ENCODE measurements at places on chromosomes 3 and 15.
A peak's percentile ranks its signal among the peaks of the same experiment; 100 is the strongest.

DNA sequence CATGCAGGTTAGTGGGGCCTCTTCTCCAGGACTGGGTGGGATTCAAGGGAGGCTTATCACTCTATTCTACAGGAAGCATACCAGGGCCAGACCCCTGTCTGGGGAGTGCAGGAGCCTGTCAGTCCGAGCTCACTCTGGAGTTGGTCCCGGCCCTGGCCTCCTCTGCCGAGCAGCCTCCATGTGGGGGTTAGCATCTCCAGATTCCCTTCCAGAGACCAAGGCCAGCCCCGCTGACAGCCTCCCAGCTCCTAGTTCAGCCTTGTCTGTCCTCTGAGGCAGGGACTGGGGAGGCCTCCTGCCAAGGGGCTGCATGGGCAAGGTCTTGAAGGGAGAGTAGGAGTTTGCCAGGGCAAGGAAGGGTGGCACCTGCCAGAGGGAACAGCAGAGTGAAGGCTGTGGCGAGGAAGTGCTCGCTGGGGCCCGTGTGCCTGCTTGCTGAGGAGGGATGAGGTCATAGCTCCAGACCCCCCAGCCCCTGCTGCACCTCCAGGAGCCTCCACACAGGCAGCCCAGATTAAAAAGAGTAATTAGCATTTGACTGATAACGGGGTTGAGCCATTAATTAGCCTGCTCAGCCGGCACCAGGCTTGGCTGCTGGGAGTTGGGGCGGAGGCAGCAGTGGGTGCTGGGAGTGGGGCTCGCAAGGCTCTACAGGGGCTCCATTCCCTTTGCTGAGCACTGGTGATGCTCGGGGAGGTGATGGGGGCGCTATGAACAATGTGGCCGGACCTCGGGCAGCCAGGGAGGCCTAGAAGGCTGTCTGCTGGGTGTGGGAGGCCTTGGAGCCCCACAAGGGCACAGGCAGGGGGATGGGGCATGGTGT is 54.3 kb downstream of the DNAJB8 start:
- no peak for DNase-seq

GRCh38 chr3:148938936-148939335 is 52.4 kb upstream of the GYG1 start:
- DNase-seq: no peak

GRCh38 chr3:40037582-40037981 is 228.2 kb downstream of the MYRIP start:
- no peak for DNase-seq

GRCh38 chr15:58475573-58476524 is 44.1 kb downstream of the LIPC start:
- peak; percentile 67 for DNase-seq

GRCh38 chr3:61719278-61719977 is 158.1 kb downstream of the PTPRG start:
- no peak for DNase-seq

DNA sequence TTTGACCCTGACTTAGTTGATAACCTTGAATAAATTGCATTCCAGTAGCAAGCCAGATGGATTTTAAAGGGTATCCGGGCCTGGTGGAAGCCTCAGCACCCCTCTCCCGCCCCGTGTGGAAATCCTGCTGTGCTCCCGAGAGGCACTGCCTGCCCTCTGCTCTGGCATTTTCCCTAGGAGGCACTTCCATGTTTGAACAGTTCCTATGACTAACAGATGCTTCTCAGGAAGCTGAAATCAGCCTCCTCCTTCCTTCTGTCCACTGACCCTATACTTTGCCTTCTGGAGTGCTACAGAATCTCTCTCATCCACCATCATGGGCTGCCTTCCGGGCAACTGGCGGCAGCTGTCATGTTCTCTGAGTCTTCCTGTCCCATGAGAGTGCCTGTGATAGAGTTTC is 90.8 kb downstream of the GABRG3 start:
- no peak for DNase-seq

Data from epithelial cell of esophagus (primary cell).